ENCODE measurements at places on chromosomes 16 and 17. TPM values are rescaled to one million over a fixed set of nuclear protein-coding genes. Genes with fewer than 3 reads are reported as not detected.

The MYL11 gene
- total RNA-seq: not detected

The SYT17 gene
- 26.4 TPM for total RNA-seq

The AANAT gene
- not detected for total RNA-seq

The HS3ST3A1 gene
- total RNA-seq: 5.8 TPM

The TBC1D3K gene
- not detected for total RNA-seq

The SLC47A2 gene
- total RNA-seq: not detected

The PLSCR3 gene
- total RNA-seq: 101 TPM

The QPRT gene
- 7.5 TPM for total RNA-seq

The SLC6A2 gene
- total RNA-seq: not detected

The MT1A gene
- 46.7 TPM for total RNA-seq

The ASPHD1 gene
- 8.4 TPM for total RNA-seq

The TMEM88 gene
- 1.8 TPM for total RNA-seq

The TBC1D3L gene
- total RNA-seq: 20.1 TPM

The KRT37 gene
- not detected for total RNA-seq

The SLC2A4 gene
- 26.6 TPM for total RNA-seq

The TOP2A gene
- 17.2 TPM for total RNA-seq

The OSGIN1 gene
- total RNA-seq: 24.5 TPM

The PSKH1 gene
- total RNA-seq: 18.7 TPM

The CSHL1 gene
- total RNA-seq: not detected

The TEFM gene
- total RNA-seq: 6.4 TPM

The MAPK7 gene
- 40.2 TPM for total RNA-seq

The FSCN2 gene
- total RNA-seq: not detected

The KAT2A gene
- total RNA-seq: 74.7 TPM

The TPSG1 gene
- not detected for total RNA-seq

The CRK gene
- 21.6 TPM for total RNA-seq

The SDR42E1 gene
- total RNA-seq: 7.1 TPM

The NLRC3 gene
- total RNA-seq: not detected

The UTS2R gene
- total RNA-seq: not detected

The GAS7 gene
- 42.9 TPM for total RNA-seq

The TP53TG3F gene
- not detected for total RNA-seq

The ACAP1 gene
- total RNA-seq: 14.7 TPM

The GAS2L2 gene
- not detected for total RNA-seq

Data from stomach (tissue), 19 donors.